ENCODE measurements at places on chromosomes 2 and 18.

DNA sequence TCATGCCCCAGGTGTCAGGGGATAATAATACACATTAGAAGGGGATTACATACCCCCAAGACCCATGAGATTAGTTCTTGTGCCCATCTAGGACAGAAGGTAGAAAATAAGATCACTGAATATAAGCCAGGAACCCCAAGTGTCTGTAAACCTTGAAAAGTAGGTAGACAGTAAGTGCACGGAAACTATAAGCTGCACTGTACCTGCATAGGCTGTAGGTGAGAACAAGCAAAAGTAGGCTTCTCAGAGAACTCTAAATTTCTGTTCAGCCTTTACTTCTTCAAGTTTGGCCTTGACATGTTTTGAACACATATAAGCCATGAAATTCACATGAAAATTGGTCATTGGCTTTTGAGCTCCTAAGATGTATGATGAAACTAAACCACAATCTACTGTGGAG is 113.0 kb upstream of the FSIP2 start:
- DNase-seq, result no peak

DNA sequence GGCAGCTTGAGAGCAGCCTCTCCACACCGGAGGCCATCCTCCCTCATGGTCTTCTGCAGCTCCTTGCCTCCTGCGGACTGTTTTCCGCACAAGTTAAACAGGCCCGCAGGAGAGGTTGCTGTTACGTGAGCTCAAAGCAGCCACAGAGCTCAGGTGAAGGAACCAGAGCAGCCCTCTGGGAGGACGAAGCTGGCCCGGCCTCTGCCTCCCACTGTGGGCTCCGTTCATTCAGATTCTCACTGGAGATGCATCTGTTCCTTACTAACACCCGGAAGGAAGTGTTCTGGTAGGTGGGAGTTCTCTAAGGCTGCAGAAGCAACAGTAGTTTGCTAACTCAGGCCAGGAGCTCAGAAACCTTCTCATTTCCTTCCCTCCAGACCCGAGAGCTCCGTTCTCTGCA is 10.9 kb downstream of the DIPK1C start:
- no peak for DNase-seq

DNA sequence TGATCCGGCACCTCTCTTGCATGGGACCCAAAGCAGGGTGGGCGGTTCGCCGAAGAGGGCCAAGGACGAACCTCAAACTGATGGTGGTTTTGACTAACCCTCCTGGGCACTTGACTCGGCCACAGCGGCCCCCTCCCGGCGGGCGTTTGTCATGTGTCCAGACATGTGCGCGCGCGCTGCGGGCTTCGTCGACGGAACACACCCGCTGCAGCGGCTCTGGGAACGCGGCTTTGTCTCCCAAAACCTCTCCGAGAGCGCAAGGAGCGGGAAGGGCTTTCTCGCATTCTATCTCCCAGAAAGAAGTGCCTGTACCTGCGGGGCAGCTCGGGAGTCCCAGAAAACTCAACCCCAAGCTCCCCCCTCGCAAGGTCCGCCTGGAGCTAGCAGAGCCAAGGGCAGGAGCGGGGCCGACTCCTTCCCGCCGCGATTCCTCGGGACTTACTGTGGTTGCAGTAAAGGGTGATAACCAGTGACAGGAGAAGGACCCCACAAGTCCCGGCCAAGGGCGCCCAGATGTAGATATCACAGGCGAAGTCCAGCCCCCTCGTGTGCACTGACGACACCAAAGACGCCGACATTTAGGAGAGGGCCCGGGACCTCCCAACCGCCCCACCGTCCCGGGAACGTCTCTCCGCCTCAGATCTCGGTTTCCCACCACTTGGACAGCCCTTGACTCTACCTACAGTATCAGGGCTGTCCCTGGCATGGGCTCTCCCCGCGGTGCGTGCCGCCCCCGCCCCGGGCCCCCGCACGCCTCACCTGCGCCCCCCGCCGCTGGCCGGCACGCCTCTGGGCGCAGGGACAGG is 1.6 kb downstream of the CD8A start:
- no peak for DNase-seq

DNA sequence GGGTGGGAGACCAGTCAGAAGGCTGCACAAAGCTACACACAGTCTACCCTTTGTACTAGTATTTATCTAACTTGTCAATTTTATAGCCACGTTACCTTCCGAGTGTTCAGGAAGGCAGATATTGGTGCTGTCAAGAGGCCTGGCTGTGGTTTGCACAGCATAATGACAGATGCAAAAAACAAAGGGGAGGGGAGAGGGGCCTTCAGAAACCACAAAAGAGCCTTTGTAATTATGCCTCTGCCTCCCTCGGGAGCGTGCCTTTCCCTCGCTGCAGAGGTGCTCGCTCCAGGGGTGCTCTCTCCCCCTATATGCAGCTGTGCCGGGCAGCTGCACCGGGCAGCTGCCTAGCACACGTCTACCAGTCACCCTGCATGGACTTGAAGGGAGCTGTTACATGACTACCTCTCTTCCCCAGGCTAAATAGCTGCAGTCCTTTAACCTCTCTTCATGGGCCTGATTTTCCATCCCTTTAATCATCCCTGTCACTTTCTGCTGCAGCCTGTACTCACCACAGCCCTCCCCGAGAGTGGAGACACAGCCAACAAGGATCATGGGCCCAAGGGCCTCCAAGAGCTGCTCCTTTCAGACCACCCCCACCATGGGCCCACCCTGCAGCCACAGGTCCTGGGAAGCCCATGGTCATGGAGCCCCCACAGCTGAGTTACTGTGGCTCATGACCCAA is 168.4 kb upstream of the PKDCC start:
- no peak for DNase-seq

- no peak for DNase-seq
Observed at GRCh38 chr2:64350996-64351395, 103.0 kb upstream of the LGALSL start.

- no peak for DNase-seq
Observed at GRCh38 chr2:65313126-65313953, 85.7 kb downstream of the ACTR2 start.

- DNase-seq, result peak; percentile 18
Observed at GRCh38 chr2:191617575-191617974, 60.4 kb upstream of the NABP1 start.

DNA sequence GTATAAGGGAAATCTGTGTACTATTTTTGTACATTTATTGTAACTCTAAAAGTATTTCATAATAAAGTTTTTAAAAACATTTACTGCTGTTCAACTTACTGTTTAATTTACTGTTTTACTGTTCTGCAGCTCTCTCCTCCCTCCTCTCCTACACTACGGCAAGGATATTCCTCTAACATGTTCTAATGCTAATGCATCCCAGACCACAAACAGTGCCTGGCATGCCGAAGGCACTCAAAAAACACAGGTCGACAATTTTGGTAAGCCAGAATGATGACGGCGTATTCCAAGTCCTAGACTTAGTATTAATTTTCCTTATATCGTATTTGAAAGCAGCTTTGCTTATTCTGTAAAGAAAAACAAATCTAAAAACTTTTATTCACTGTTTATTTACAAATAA is 13.3 kb downstream of the MGAT4A start:
- DNase-seq, result no peak

DNA sequence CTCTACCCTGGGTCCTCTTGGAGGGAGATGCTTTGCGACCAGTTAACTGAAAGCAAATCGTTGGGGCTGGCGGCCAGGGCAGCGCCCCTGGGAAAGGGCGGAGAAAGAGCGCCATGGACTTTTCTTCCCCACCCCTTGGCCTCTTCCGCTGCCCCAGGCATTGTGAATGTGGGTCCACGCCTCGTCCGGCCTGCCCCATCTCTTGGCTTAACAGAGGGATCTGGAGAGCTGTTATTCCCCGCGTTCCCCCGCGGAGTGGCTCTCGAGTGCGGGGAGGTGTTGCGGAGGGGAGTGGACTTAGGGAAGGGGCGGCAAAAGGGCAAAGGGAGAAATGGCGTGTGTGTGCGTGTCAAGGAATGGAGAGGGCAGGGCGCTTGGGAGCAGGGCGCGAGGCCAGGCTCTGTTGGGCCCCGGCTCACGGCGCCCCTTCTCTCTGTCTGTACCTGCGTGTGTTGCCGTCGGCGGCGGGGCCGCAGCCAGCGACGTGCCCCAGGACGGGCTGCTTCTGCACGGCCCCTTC is 6.6 kb downstream of the EMX1 start:
- DNase-seq, result no peak

DNA sequence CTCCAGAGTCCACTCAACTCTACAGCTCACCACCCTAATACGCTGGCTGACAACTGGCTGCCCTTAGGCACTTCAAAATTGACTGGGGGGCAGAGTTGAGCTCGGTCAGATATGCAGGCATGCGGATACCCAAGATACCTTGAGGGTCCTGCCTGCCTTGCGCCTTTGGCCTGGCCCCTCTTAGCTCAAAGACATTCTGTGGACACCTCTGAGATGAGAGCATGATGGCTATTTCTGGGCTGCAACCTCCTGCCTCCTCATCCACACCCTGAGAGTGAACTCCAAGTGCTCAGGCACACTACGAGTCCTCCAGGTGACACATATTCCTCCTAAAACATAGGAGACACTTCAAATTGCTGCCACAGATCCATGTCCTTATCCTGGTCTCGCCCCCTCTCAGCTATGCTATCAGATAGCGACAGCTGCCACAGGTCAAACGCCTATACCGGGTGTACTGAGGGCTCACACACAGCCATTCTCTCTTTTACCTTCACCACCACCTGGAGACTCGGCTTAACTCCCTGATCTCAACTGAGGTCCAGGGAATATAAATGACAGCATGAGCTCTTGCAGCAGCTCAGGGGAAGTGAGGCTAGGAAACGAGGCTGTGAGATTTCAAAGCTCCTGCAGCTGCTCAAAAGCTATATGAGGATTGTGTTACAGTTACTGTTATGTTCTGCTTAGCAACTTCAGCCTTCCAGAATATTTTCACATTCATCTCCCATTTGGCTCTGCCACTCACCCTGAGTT is 60.5 kb upstream of the TEX51 start:
- DNase-seq, result no peak

DNA sequence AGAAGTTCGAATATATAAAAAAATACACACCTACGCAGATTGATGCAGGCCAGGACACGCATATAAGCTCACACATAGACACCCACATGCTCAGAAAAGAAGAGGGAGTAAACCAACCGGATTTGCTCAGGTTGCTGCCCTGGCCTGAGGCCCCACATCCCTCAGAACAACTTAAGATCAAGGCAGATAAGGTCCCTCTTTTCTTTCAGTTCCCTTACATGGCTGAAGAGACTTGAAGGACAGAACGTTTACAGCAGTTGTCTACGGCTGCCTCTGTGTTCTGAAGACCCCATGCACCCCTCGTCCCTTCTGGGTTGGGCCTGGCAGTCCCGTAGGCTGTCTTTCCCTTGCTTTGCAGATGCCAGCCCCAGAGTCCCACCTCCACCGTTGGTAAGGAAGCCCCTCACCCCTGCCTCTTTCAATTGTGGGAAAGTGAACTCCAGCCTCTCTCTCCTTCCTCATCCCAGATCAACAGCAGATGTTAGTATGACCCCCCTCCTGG is 4.3 kb upstream of the NAGK start:
- DNase-seq, result no peak

DNA sequence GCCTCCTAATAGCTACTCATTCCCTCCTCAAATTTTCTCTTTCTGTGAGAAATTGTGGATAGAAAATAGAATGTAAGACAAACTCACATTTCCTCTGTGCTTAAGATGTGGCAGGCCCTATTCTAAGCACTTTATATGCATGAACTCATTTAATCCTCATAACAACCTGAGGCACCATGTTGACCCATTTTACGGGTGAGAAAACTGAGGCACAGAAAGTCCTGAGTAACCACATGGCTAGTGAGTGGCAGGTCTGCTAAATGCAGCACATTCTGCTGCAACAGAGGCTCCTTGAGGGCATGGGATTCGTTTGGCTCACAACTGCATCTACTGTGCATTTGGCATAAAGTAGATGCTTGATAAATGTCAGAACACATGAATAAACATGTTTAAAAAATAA is 22.7 kb upstream of the RNF149 start:
- no peak for DNase-seq

All from activated CD4-positive, alpha-beta T cell treated with anti-CD3 and anti-CD28 coated beads for 1 hour (primary cell).